Thoracic aorta (tissue), 2 donors: ENCODE measurements at places on chromosomes 12 and 14. TPM values are rescaled to one million over a fixed set of nuclear protein-coding genes. Genes with fewer than 3 reads are reported as not detected.

POTEG gene
- not detected for total RNA-seq

- H3K4me3 ChIP-seq: no peak overlapping the region
- no peak for DNase-seq
- no peaks in the 10 kb centered on the region for H3K36me3 ChIP-seq
- H3K27me3 ChIP-seq: no peaks in the 10 kb centered on the region
Observed at GRCh38 chr12:25682421-25682820, 129.3 kb upstream of the LMNTD1 start.

GRCh38 chr12:131123817-131124216, 170.1 kb downstream of the ADGRD1 start:
- no peak overlapping the region for H3K4me3 ChIP-seq
- H3K27ac ChIP-seq: no peak overlapping the region
- H3K36me3 ChIP-seq: no peaks in the 10 kb centered on the region
- DNase-seq: no peak
- H3K4me1 ChIP-seq: no peaks in the 10 kb centered on the region

EGLN3 gene
- total RNA-seq: 11.4 TPM

DNA sequence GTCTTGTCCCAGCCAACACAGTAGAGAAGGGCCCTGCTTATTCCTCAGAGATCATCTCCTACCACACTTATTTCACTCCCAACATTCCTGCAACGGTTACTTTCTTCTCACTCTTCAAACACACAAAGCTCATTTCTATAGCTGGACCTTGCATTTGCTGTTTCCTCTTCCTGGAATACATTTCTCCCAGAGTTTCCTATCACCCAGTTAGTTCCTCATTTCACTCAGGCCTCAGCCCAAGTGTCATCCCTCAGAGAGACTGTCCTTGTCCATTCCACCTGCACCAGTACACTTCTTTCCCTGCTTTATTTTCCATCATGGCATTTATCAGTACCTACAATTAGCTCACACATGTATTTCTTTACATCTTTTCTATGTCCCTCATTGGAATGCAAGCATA, 14.7 kb upstream of the STK38L start:
- H3K4me3 ChIP-seq: no peak overlapping the region
- H3K27ac ChIP-seq: no peak overlapping the region
- no peaks in the 10 kb centered on the region for H3K36me3 ChIP-seq

OR4K14 gene
- not detected for total RNA-seq

DNA sequence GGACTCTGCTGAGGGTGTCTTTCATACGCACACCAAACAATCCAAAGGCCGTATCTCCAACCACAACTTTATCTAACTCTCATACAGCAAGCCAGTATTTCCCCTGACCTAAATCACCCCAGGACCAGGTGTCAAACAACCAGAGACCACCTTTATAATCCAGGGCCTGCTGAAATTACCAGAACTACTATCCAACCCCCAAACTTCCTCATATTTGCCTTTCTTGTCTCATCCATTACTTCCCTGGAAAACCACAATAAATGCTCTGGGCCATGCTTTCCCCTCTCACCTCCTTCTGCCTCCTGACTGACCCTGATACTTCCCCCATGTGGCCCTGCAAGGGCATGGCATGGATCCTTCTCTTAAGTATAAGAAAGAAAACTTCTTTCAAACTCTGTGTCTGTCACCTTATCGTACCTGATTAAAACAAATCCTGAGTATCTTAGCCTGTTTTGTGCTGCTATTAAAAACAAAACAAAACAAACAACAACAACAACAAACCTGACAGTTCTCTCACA, 44.7 kb upstream of the CRACR2A start:
- H3K4me3 ChIP-seq: no peak overlapping the region
- no peaks in the 10 kb centered on the region for H3K4me1 ChIP-seq
- H3K27ac ChIP-seq: no peak overlapping the region
- no peaks in the 10 kb centered on the region for H3K36me3 ChIP-seq

CAPZA3 gene
- total RNA-seq: not detected

TAS2R31 gene
- total RNA-seq: 9.5 TPM

KCNMB4 gene
- total RNA-seq: 1.9 TPM

GRCh38 chr14:73743431-73743931, 29.3 kb upstream of the PNMA1 start:
- H3K27me3 ChIP-seq: no peaks in the 10 kb centered on the region
- peak overlapping the region; percentile 2 for H3K4me3 ChIP-seq
- H3K4me1 ChIP-seq: peaks cover 78% of the 10 kb centered on the region

DNA sequence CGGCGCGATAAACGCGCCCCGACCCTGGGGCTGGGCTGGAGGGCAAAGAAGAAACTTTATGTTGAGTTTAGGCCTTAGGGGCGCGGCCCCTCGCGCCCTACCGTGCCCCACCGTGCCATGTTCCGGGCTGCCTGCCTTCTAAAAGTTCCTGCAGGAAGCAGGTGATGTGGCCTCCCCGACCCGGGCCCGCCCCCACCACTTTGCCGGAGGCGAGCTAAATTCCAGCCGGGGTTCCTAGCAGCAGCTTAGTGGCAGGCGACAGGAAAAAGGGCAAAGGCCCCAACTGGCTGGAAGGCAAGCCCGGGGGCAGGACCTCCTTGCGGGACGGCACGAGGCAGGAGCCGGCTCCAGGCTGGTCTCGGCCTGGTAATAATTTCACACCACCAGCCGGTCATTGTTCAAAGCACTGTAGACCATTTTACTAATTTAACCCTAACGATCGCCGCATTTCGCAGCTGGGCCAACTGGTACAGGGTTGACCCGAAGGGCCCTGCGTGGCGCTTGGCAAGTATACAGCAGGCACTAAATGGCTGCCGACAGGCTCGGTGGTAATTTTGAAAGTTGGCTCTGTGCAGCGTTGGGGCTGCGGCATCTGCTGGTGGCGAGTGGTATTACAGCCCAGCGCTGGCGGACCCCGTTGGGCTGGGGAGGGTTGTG, 895 bp upstream of the CCDC88C start:
- no peaks in the 10 kb centered on the region for H3K27me3 ChIP-seq
- H3K4me1 ChIP-seq: peaks cover 14% of the 10 kb centered on the region
- H3K4me3 ChIP-seq: peak overlapping the region; percentile 67
- H3K36me3 ChIP-seq: no peaks in the 10 kb centered on the region
- no peak for DNase-seq

GRCh38 chr12:97520106-97520505, 57.5 kb downstream of the RMST start:
- H3K27ac ChIP-seq: no peak overlapping the region
- no peaks in the 10 kb centered on the region for H3K36me3 ChIP-seq
- DNase-seq: no peak
- H3K27me3 ChIP-seq: no peaks in the 10 kb centered on the region
